ENCODE measurements at places on chromosomes 2 and 18. TPM values are rescaled to one million over a fixed set of nuclear protein-coding genes. Genes with fewer than 3 reads are reported as not detected.

CNTNAP5 gene
- total RNA-seq = not detected

PELI1 gene
- 18.8 TPM for total RNA-seq

GRCh38 chr2:95024371-95024770 lies 1.1 kb upstream of the MAL start:
- no peak overlapping the region for H3K27ac ChIP-seq
- no peaks in the 10 kb centered on the region for H3K4me1 ChIP-seq
- H3K4me3 ChIP-seq = no peak overlapping the region
- no peaks in the 10 kb centered on the region for H3K27me3 ChIP-seq
- H3K36me3 ChIP-seq = no peaks in the 10 kb centered on the region
- DNase-seq = no peak

- no peaks in the 10 kb centered on the region for H3K36me3 ChIP-seq
- peak overlapping the region; percentile 92 for H3K27ac ChIP-seq
- H3K4me1 ChIP-seq = no peaks in the 10 kb centered on the region
- DNase-seq = no peak
- H3K4me3 ChIP-seq = peak overlapping the region; percentile 75
Observed at GRCh38 chr18:21598726-21599584, 1.5 kb downstream of the ESCO1 start.

SDC1 gene
- total RNA-seq = 443 TPM

All from right lobe of liver (tissue), 6 donors.